T-helper 9 cell (primary cell): ENCODE measurements at places on chromosomes 6 and 20.

- no peak for DNase-seq
Measured at GRCh38 chr20:25364879-25365699, 25.5 kb downstream of the ABHD12 start.

DNA sequence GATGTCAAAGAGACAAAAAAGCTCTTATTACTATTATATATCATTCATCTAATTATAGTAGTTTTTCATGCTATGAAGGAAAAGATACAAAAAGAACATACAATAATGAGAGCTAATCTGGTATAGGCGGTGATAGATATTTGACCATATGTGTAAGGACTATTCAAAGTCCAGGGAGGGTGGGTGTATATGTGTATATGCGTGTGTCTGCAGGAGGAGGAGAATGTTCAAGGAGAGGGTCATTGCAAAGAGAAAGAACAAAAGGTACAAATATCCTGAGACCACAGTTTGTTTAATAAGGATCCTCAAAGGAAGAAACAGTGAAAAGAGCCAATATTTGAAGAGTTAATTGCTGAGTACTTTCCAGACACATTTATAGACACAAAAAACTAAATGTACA lies 1288.6 kb upstream of the CITED2 start:
- no peak for DNase-seq

DNA sequence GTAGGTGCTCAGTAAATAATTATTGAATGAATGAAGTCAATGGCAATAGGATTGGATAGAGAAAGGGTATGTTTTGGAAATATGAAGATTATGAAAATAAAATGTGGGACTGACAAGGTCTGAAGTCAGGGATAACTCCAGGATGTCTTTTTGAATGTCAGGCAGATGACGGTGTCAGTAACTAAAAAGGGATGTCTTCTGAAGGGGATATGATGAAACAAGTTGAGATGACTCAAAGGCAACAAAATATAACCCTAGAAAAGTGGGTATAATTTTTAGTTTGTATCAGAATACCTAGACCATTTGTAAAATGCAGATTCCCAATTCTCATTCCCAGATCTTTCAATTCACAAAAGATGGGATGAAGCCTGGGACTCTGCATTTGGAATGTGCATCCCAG lies 257.3 kb upstream of the SGK1 start:
- no peak for DNase-seq

DNA sequence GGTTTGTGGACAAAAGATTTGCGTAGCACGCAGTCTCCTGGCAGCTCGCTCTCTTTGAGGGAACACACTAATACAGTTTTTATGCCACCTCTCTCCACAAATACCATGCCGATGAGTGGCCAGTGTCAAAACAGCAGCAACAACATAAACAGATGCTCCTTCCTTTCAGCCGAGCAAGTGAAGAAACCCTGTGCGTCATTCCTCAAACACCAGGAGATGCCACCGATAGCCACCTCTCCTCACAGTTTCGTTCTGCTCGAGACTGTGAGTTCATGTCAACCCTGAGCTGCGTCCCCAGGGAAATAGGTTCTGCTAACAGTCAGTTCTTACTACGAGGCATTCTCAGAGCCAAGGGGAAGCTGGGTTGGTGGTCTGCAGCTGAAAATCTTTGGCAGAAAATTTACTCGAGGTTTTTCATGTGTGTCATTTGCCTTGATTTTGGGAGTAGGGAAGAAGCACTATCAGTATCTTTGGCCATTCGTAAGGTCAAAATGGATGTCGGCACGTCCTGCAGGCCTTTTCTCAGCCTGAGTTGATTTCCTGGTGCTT lies 59.9 kb downstream of the EYA2 start:
- no peak for DNase-seq

GRCh38 chr20:58251979-58252591 lies 23.6 kb upstream of the ANKRD60 start:
- DNase-seq: no peak

GRCh38 chr20:17925141-17925939 lies 43.3 kb downstream of the SNX5 start:
- DNase-seq: no peak

DNA sequence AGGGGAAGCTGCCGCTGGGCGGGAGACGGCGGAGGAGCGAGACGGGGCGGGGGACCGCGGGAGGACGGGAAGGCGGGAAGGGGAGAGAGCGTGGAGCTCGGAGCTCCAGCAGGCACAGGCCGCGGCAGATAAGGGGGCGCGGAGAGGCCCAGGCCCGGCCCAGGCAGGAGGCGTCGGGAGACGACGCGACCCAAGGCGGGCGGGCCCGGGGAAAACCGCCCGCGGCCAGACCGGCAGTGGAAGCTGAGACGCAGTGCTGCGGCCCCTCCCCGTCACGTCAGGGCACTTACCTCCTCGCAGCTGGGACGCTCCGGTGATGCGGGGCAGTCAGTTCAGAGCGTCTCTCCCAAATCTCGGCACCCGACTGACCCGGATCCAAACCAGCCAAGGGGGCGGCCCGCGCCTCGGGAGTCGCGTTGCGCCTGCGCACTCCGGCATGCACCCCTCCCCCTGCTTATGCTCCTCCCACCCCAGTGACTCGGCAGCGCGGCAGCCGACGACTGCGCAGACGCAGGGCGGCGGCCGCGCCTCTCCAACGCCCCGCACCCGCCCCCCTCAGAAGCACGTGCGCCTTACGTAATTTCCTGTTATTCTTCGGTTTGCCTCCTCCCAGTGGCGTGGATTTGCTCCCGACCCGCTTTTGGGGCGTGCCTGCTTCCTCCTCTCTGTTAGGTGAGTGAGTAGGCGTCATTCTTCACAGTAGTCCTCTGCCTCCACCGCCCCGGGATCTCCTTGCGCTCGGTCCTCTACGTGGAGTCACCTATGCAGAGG lies at the start of gene OSER1:
TSS of gene OSER1 (minus strand) at position 366 of the 771 bp plus-strand sequence. CDS start 3,814 bp downstream, outside the sequence.
- DNase-seq: peak; percentile 97

DNA sequence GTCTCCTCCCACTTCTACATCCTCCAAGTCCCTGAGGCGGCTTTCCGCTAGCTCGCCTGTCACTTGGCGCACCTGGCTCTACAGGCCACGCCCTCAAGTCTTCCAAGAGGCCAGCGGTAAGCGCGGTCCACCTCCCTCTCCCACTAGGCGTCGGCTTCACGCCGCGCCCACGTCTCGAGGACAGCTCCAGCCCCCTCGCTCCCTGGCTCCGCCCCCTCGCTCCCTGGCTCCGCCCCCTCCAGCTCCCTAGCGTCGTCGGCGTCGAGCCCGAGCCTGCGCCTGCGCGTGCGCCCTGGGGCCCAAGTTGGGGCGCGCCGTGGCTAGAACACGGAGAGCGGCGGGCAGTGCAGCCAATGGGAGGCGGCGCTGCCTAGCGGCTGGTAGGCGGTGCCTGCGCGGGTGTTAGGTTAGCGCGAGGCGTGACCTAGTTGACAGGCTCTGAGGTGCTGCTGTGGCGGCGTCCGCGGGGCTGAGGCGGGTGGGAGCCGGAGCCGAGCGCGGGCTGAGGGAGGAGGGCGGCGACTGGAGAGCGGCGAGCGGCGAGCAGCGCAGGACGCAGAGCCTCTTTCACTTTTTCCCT lies at the start of gene MACROD2:
TSS of gene MACROD2 (plus strand) at position 431 of the 580 bp plus-strand sequence.
- DNase-seq: no peak

DNA sequence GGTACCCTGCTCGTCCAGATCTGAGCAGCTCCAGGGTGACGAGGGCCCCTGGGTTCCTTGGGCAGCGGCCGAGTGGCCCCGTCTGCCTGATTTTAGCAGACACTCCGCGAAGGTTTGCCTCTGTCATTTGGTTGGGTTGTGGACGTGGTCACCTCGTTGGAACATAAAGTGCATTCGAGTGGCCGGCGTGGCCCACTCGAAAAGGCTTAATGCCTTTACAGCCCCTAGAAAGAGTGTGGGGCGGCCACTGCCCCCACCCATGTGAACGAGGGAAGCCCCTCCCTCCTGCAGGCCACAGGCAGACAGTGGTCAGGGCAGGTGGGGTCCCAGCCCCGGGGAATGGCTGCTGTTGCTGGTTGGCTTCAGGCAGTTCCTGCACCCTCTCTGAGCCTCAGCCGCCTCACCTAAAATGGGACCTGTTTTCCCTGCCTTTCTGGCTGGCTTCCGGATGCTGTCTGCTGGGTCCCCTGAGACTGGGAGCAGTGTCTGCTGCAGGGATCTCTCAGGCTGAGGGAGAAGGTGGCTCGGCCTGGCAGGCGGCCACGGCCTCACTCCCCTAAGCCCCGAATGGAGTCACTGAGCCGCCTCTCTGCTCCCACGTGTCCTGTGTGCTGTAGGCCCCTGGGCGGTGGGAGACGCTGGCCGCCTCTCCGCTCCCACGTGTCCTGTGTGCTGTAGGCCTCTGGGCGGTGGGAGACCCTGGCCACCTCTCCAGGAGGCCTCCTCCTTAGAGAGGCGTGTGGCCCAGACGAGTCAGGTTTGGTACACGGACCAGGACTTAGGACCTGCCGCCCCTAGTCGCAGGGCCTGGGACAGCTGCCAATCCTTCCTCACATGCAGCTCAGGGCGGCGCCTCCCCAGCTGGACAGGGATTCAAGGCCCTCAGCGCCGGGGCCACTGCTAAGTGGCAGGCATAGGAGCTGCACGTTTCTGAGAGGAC lies 233.0 kb downstream of the ERMARD start:
- DNase-seq: no peak

- DNase-seq: no peak
Measured at GRCh38 chr6:129719692-129720091, 9.7 kb upstream of the ARHGAP18 start.

GRCh38 chr6:39812853-39813533 lies 20.8 kb downstream of the DAAM2 start:
- DNase-seq: no peak

GRCh38 chr6:72219536-72219935 lies 333.2 kb downstream of the RIMS1 start:
- DNase-seq: no peak

DNA sequence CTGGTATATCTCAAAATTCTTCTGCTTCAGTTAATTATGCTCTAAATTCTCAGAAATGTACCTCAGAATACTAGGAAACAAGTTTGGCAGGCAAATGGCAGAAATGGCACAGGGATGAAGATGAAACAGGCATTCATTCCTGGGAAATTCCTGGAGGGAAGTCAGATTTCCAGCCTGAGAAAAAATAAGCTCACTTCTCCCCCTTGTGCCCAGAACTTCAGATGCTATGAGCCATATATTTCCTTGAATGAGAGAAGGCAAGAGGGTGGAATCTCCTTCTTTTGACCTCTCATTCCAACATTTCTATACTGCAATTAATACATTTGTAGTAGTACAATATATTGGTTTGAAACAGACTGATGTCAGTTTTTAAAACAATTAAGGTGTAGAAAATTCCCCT lies 22.8 kb downstream of the RGS17 start:
- DNase-seq: no peak

GRCh38 chr6:145453376-145453775 lies 281.9 kb downstream of the EPM2A start:
- no peak for DNase-seq

- DNase-seq: no peak
Measured at GRCh38 chr6:8166156-8166555, 63.8 kb upstream of the EEF1E1 start.

DNA sequence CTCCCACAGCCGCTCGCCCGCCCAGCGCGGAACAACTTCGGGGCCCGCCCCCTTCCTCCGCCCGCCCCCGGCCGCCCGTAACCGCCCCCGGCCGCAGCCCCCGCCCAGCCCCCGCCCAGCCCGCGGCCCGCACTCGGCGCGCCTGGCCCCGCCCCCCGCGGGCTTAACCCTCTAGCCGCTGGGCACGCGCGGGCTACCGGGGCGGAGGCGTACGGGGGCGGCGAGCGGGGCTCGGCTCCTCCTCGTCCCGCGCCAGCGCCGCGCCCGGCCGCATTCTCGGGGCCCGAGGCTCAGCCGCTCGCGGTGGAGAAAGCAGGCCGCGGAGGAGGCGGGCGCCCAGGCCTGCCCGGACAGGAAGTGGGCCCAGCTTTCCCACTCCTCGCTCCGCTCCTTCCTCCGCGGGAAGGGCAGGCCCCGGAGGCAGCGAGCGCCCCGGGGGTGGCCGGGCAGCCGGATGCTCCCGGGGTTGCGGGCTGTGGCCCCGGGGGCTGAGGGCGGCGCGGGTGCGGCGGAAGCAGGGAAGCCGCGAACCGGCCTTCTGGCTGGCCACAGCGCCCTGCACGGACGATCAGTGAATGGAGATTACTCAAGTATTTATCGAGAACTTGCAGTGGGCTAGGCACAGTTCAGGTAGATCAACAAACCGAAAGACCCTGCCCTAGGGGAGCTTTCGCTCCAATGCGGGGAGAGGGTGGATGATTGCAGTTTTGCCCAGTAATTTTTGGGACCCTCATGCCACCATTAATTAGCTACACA lies at the start of gene TRAM2:
TSS of gene TRAM2 (minus strand) at position 39 of the 756 bp plus-strand sequence. CDS start 145 bp downstream, outside the sequence.
- peak; percentile 79 for DNase-seq

DNA sequence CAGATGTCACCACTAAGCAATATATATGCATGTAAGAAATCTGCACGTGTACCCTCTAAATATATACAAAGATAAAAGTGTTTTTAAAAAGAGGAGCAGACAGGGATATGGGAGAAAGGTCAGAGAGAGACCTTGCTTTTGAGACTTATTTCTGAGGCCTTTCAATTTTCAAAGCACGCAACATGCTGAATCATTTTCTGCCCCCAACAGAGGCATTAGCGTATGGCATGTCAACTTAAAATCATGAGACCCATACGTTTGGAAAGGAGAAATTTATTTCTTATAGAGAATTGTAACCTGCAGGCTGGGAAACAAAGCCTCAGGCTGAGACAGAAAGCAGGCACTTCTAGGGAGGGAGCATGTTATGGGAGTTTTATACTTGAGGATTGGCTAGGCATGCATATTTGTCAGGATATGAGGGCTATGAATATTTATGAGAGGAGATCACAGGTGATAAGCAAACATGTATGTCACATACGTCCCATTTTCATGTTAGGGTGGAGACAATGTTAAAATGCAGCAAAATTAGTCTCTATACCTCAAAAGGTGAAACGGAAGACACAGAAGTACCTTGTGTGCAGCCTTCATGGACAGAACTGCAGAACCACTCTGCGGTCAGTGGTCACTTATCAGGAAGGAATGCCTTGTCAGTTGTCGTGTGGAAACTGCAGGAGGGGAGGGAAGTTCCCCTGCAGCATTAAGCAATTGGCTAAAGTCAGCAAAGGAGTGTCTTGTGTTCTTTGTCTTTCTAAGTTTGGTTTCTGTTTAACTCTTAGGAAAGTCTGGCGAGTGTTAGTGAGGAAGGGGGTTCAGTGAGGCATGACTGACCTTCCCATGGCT lies 6.3 kb upstream of the GABRR2 start:
- DNase-seq: no peak

DNA sequence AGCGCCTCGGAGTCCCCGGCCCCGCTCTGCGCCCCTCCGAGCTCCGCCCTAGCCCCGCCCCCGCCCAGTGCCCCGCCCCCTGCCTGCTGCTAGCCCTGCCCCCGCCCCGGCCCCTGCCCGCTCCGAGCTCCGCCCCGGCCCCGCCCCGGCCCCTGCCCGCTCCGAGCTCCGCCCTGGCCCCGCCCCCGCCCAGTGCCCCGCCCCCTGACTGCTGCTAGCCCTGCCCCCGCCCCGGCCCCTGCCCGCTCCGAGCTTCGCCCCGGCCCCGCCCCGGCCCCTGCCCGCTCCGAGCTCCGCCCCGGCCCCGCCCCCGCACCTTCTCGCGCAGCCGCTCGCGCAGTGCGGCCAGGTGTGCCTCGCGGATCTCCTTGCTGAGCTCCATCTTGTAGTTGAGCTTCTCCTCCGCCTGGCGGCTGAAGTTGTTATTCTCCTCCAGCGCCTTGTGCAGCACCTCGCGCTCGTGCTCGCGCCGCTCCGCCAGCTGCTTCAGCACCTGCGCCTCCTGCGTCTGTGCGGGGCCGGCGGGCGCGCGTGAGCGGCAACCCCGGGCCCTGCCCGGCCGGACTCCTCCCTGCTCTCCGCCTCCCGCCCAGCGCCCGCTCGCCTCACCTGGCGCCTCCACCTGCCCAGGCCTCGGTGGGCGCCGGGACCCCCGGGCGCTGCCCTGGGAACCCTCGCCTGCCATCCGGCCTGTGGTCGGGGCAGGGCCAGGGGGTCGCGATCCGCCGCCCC lies 11.3 kb downstream of the STMN3 start:
- DNase-seq: peak; percentile 98

- no peak for DNase-seq
Measured at GRCh38 chr6:164344801-164345291, 930.3 kb downstream of the QKI start.

GRCh38 chr6:152250127-152250526 lies 387.0 kb downstream of the SYNE1 start:
- no peak for DNase-seq
